T47D (cell line): ENCODE measurements at places on chromosomes 2 and 18.
A peak's percentile ranks its signal among the peaks of the same experiment; 100 is the strongest.

DNA sequence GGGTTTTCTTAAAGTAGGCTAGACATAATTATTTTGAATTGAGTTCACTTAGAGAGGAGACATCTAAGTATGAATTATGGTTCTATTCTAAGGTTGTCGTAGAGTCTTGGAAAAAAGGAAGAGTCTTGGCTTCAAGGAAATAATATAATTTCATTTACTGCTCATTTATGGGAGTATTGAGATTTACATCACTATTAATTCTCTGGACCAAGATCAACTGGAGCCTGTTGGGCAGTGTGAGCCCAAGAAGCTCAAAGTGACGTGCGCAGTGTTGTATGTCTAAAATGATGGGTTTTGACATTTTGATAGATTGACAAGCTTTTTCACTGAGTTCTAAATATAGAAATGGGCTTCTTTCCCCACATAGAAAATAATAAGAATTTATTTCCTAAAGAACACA, 154.7 kb downstream of the QPCT start:
- DNase-seq = no peak

GRCh38 chr2:132891498-132891897, 221.5 kb upstream of the LYPD1 start:
- DNase-seq = no peak

GRCh38 chr2:48120112-48120511, 213.8 kb upstream of the FBXO11 start:
- DNase-seq = no peak

DNA sequence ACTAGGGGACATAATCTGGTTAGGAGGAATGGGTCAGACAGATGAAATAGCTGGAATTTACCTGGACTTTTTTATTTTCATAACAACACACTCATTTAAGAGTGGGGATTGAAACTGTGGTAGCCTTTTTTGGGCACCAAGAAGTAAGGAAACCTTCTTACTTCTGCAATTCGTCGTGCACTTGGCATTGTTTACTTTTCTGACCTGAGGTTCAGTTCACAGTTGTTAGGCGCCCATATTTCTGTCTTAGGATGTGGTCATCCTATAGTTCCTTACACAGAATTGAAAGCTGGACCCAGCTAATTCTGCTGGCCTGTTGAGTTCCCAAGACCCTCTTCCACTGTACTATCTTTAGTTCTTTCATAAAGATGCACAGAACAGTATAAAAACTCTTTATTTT, 72.9 kb downstream of the TMX3 start:
- DNase-seq = no peak

- DNase-seq = no peak
Observed at GRCh38 chr2:206837775-206838174, 72.4 kb downstream of the FASTKD2 start.

GRCh38 chr2:214226061-214226460, 184.8 kb upstream of the VWC2L start:
- DNase-seq = no peak

GRCh38 chr2:166627893-166628292, 133.8 kb upstream of the SCN7A start:
- DNase-seq = peak; percentile 47

- no peak for DNase-seq
Observed at GRCh38 chr2:75476761-75477160, 84.0 kb downstream of the EVA1A start.

GRCh38 chr2:8285898-8286297, 396.0 kb upstream of the ID2 start:
- no peak for DNase-seq

GRCh38 chr2:168233726-168234406, 13.5 kb downstream of the STK39 start:
- DNase-seq = no peak

GRCh38 chr2:213279971-213280370, 4.3 kb upstream of the SPAG16 start:
- DNase-seq = no peak

DNA sequence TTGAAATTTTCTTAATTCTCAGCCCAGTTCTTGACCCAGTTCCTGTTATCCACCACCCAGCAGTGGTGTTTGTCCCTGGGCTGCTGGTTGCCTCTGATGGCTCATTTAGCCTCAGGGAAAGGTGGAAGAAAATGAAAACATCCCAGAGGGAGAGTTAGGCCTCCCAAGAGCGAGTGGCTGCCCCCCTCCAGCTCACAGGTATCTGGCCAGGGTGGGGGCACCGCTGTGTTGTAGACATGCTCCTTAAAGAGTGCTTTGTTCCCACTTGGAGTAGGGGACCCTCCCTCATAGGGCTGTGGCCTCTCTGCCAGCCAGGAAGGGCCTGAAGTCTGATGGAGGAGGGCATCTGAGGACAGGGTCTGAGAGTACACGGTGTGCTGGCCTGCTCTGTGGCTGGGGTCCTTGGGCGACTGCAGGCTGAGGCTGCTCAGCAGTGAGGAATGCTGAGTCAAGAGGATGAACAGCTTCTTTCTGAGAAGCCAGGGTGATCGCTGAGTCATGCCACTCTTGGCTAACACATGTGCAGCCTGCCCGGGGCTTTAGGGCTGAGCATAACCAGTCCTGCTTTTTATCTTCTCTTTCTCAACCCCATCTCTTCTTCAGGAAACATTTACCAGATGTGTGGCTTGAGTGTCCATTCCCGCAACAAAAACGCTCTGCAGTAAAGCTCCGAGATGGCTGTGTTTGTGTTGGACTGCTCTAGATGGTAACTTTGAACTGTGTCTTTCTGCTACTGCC, 72.3 kb downstream of the IL1R2 start:
- DNase-seq = peak; percentile 43

DNA sequence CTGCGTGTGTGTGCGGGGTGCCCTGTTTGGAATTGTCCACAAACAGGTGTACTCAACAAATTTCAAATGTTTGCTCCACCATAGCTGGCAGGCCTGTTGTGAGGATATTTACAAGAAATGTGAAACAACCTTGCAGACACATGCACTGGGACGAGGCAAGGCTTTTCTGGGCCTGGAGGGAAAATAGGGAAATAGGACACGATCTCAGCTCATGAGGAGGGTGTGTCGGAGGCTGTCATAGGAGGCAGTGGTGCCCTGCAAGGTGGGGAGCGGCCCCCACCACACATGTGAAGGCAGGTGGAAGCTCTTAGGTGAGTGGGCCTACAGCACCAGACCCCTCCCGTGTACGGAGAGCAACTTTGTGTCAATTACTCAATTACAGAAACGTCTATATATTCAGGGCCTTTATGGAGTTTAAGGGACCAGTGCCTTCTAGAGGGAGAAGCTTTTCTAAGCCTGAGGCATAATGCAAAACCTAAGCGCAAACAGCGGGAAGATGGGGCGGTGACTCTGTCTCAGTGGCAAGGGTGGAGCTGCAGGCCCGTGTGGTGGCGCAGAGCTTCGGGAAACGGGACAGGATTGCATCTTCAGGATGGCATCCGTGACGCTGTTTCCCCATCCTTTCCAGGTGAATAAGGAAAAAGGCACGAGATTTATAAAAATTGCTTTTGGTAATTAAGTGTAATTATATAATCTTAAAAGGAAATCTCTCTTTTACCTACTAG, 48.0 kb downstream of the RNF144A start:
- no peak for DNase-seq

- DNase-seq = no peak
Observed at GRCh38 chr2:45700407-45701013, 49.0 kb downstream of the PRKCE start.

DNA sequence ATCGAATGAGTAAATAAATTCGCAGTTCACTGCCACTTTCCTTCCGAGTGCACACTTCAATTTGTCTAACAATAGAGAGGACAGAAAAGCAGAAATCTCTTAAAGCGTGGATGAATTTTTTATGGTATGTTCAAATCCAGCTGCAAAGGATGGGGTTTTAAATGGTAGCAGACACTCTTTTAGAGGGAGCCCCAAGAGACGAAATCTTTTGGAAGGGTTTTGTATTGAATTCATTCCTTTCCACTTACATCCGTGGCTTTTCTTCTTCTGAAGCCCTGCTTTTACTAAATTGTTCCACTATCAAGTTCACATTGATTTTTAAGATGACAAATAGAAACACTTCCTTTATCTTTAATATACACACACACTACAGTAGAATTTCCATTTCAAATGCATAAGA, 680.7 kb downstream of the NR4A2 start:
- DNase-seq = no peak

GRCh38 chr2:220081171-220081570, 453.7 kb downstream of the SLC4A3 start:
- DNase-seq = no peak

- DNase-seq = no peak
Observed at GRCh38 chr2:30362468-30363081, 84.5 kb upstream of the LCLAT1 start.

GRCh38 chr2:98807221-98807620, 76.3 kb upstream of the MGAT4A start:
- DNase-seq = no peak

DNA sequence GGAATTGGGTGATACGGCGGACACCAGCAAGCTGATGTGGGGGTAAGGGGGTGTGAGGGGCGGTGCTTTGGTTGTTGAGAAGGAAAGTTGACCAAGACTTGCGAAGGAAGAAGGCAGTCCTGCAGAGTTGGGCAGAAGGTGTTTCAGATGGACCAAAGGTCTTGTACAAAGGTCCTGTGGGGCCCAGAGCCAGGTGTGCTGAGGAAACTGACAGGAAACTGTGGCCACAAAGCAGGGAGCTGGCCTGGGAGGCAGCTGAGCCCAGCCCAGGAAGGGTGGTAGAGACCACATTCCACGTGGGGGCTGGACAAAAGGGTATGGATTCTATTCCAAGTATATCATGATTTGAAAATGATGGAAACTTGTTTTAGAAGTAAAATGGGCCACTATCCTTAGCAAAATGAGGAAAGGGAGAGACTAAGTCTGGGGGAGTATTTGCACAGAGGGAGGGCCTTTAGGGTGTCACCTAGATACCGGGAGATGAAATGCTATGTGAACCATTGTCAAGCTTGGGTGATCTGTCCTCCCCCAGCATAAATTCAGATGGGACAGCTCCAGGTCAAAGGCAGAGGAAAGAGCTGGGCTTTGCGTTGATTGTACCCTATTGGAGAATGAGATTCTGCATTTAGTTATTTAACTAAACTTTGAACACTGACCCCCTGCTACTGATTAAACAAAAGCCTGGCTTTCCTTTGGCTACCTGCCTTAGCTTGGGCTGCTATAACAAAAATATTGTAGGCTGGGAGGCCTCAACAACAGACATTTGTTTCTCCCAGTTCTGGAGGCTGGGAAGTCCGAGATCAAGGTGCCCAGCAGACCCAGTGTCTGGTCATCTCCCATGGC, 4.3 kb upstream of the EDAR start:
- DNase-seq = no peak

DNA sequence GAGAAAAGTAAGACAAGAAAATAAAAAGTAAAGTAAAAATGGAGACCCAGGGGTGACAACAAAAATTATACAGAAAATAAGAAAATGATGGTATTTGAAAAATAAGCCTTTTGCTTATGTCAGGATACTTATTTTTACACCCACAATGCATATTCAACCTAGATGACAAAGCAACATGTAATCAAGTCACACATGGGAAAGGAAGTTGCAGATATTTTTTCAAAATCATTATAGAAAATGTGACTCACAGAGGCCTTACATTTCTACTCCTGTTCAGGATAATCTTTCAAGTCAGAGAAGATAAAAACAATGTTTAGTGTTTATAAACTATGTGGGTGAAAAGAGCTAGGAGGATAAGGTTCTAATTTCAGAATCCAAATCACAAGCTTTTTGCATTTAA, 275.3 kb upstream of the UBE2E3 start:
- DNase-seq = no peak

DNA sequence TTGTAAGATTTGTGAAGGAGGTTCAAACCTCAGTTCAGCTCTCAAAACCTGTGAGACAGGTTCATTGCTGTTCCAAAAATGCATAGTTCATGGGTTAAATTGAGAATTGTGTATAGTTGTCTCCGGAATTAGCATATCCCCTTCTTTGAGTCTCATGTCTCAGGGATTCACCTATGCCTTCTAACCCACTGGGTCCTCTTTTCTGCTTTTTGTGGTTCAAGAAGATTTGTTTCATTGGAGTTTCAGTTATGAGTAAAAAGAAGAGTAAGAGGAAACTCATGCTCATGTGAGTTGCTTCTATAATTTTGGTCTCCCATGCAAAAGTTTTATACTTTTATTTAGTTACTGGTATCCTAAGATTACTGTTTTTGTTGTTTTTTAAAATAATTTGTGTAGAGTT, 1219.8 kb upstream of the ZEB2 start:
- no peak for DNase-seq
